ENCODE measurements at places on chromosomes 2 and 18.

- DNase-seq, result no peak
Measured at GRCh38 chr2:228543117-228543516, 361.6 kb upstream of the SPHKAP start.

DNA sequence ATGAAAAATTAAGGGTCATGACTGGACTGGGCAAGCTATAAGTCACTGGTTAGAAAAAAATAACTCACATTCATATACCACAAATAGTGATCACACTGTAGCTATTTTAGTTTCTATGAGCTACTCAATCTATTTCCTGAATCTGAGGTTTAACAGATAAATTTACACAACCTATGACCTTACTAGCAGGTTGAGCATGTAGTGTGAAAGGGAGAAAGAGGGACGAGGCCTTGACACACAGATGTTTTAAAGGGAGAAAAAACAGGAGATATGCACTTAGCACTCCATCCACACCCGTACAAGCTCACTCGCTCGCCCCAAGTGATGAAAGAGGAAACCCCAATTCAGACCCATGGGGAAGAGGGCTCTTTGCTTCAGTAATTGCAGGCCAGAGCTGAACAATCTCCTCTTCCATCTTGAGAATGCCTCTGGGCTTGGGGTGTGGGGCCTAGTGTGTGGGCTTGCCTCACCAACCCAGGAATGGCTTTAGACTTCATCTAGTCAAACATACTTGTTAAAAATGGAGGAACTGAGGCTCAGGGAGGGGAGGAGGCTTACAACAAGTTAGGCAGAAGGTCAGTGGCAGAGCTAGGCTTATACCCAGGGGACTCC lies 10.7 kb downstream of the CYRIA start:
- DNase-seq, result no peak

DNA sequence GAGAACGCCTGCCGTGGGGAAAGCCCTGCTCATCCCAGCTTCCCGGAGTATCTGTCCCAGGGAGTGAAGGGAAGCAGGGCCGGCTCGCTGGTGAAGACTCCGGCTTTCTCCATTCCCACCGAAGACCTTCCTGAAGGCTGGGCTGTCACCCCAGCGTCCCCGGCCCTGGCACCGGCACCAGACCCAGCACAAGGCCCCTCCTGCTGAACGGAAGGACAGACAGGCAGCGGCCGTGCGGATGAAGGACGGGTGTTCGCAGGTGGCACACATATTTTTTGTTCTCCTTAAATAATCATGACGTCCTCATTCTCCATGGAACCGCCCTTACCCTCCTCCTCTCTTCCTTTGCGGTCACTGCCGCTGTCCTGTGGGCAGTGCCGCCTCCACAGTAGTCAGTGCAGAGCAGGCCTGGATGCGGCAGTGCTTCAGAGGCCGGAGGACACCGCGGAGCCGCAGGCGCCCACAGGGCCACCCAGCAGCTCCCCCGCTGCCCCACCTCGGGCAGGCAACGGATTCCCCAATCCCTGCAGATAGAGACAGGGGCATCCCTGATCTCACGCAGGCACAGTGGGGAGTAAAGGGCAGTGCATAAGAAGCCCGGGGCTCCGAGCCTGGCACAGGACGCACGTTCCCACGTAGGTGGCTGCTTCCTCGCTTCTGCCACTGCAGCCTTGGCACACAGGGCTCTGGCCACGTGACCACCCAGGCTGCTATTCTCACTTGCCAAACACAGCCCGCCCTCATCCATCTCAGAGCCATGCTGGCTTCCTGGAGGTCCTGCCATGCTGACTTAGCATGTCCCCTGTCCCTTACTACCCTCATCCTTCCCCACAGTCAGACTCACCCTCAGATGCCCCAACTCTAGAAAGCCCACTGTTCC lies 229.7 kb downstream of the EIPR1 start:
- no peak for DNase-seq

GRCh38 chr2:31429759-31430438 lies 15.4 kb upstream of the XDH start:
- peak; percentile 40 for DNase-seq

GRCh38 chr2:95307036-95307435 lies 9.9 kb downstream of the KCNIP3 start:
- no peak for DNase-seq

DNA sequence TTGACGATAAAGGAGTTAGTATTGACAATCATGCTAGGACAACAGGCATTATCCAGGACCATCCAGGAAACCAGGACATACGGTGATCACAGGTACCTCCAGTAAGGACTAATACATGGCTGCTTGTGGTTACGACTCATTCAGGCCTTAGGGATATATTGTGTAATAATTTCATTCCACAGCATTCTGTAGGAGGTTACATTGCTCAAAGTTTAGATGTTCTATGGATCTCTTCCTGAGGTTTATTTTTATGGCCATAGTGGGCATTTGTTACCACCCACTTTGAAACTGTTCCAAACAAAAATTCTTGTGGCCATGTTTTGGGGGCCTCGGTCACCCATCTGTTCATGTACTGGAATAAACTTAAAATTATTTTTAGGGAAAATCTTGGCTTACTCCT lies 431.6 kb downstream of the METTL4 start:
- DNase-seq, result no peak

DNA sequence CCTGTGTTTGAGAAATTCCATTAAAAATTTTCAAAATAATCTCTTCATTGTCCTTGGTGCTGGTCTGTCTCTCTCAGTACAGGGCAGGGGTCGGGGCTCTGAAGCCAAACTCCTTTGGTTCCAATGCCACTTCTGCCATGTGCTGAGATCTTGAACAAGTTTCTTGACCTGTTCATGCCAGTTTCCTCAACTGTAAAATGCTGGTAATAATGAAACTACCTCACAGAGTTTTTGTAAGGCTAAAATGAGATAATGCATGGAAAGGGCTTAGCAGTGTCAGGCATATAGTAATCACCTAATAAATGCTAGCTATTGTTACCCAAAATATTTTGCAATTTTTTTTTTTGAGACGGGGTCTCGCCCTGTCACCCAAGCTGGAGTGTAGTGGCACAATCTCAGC lies 16.9 kb upstream of the MREG start:
- DNase-seq, result no peak

DNA sequence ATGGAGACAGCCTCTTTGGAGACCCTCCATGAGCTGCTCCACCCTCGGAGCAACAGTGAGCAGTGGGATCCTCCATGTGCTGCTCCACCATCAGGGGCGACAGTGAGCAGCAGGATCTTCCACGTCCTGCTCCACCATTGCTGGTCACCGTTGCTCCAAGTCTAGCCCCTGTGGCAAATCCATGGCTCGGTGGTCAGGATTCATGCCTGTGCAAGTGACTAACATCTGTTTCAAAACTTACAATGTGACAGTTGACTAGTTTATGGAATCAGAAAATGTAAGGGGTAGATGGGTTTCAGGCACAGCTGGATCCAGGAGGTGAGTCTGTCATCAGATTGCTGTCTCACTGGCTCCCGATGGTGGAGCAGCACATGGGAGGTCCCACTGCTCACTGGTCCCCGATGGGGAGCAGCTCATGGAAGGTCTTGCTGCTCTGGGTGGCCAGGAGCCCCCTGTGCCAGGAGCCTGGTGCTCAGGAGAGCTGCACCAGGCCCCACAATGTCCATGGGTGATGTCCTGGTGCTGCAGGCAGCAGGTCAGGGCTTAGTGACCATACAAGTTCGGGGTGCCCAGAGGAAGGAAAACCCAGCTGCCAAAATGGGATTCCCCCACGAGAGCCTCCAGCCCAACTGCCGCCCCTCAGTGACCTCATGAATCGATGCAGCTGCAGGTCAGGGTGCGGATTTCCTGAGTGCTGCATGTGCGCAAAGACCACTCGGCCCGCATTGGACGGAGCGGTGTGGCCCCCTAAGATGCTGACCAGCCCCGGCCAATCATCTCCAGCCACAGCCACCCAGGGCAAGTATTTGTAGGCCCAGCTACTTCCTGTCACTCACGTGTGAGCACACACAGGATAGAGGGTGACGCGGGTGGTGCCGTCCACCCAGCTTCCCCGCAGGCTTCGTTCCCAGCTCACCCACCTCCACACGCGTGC lies 116.5 kb upstream of the OTOS start:
- DNase-seq, result no peak

GRCh38 chr2:216683846-216684245 lies 11.5 kb downstream of the IGFBP5 start:
- DNase-seq, result no peak

- DNase-seq, result no peak
Measured at GRCh38 chr18:3180325-3180724, 39.4 kb downstream of the MYOM1 start.

DNA sequence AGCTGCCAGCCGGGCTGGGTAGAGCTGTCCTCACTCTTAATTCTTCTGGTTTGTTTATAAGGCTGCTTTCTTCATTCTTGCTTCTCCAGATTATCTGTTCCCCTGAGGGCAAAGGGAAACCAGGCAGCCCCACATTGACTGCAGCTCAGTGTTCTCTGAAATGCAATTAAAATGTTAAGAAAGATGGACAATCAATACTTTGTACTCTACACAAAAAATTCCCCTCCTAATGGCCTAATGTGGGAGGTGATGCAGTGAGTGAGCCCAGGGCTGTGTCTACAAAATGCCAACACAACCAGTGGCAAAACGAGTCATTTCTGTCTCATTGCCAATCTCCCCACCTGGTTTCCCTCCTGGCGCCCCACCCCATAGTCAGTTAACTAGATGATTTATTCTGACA lies 541.7 kb upstream of the RAB6C start:
- no peak for DNase-seq

GRCh38 chr2:10620481-10620880 lies 69.3 kb downstream of the NOL10 start:
- DNase-seq, result no peak

- DNase-seq, result no peak
Measured at GRCh38 chr2:221446140-221446539, 126.0 kb downstream of the EPHA4 start.

DNA sequence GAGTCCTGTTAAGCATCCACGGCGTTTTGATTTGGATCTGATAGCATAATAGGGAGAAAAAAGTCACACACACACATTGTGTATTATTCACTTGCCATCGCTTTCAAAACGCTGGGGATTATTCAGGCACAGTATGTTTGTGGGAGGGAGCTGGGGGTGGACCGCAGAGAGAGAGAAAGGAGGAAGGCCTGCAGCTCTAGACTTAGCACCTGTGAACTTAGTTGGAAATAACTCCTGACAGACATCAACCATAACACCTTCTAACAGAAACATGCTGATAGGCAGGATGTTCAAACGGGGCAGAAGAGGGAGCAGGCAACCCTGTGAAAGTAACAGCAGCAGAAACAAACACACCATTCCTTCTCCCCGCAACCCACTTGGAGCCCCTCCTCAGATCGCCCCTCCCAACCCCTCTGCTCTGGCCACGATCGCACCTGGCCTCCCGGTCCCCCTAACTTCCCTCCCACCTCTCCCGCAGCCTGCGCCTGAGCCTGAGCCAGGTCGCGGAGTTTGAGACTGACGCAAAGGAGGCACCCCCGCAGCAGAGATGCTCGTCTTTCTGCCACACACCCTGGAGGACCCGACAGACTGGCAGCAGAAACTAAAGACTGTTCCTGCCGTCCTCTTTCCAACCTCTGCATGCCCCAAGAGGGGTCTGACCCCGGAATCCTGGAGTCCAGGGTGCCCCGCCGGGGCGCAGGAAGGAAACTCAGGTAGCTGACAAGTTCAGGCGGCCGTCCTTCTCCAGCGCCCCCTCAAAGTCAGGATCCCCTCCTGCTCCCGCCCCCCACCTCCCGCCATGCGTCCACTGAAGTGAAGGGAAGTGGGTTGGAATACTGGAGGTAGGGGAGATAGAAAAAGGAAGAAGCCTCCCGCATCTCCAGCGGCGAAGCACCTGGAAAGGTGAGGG lies 738 bp downstream of the CHST9 start:
- no peak for DNase-seq
